ENCODE measurements at places on chromosomes 3 and 15.

DNA sequence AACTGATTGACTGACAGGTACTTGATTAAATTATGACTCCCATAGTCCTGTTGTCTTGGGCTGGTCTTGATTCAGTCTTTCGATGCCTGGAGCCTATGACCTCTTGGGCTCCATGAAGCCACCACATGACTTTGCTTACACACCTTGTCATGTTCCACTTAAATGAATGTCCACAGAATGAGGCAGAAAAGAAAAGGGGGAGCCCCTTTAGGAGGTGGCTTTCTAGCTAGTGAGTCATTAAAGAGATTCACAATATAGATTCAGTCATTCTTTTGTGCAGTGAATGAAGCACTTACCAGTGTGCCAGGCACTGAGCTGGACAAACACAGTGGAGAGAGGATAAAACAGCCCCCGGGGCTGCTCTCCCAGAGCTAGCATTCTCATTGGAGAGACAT is 17.1 kb downstream of the VIPR1 start:
- no peak for DNase-seq

DNA sequence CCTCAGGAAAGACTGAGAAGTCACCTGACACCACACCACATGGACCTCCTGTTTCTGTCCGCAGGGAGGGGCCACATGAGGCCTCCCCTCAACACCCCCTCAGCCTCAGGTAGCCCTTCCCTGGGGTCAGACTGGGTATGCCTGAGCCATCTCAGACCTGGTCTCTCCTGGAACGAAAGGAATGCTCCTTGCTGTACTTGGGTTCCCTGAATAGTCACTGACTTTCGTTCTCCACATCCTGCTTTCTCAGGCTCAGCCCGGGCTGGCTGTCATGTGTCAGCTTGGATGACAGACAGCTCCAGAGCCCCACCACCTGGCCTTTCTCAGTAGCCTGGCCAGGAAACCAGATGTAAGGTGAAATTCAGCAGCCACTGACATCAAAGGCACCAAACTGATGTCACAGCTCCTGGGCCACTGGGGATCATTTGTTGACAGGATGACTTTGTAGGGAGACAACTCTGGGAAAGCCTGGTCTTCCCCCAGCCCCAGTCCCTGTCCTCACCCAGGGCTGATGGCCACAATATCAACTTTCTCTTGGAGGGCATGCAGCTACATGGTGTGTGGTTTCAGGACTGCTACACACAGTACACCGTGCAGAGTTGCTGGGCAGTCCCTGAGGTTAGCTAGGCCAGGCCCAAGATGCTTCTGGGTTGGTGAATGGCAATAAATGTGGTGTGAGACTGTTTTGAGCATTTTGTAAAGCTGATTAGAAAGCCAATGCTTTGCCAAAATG is 141.4 kb upstream of the MRPS22 start:
- no peak for DNase-seq

DNA sequence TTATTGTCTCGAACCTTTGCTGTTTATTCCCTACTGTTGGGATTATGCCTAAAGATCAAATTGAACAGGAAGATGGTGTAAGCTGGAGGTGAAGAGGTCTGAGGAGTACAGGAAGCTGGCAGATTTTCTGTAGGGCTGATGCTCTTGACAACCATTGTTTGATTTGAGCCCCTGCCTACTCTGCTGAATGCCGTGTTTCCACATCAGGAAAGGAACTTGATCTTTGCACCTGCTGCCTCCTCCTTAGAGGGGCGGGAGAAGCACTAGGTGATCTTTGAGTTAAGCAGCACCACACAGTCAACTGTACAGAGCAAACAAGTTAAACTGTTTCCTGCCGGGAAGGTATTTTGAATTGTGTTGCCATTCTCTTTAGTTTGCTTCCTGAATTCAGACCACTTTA is 364.6 kb upstream of the EPHA6 start:
- no peak for DNase-seq

GRCh38 chr3:109532257-109533216 is 195.2 kb upstream of the DPPA4 start:
- peak; percentile 35 for DNase-seq

- no peak for DNase-seq
Measured at GRCh38 chr3:190620886-190621608, 107.2 kb downstream of the IL1RAP start.

- no peak for DNase-seq
Measured at GRCh38 chr15:41804916-41805666, 22.8 kb upstream of the JMJD7 start.

DNA sequence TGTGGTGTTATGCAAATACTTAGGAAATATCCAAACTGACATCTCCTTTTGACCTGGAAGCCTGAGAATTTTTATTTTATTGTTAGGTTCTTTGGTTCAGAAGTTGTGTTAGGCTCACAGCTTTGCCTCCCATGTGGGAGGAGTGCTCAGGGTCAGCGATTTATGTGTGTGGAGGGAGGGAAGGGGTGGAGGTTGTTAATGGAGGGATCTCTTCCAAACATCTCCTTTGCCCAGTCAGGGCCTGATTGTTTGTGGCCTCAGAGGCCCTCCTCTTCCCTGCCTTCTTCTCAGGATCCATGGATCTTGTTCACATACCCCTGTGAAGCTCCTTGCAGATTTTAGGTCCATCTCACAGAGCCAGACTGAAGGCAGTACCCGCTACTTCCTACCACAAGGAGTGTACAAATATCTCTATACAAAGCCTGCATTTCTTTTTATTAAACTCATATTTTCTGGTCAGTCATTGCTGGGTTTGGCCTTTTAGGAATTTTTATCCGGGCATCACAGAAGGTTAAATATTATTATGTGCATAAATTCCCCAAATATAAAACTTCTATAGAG is 40.3 kb downstream of the BBX start:
- no peak for DNase-seq

DNA sequence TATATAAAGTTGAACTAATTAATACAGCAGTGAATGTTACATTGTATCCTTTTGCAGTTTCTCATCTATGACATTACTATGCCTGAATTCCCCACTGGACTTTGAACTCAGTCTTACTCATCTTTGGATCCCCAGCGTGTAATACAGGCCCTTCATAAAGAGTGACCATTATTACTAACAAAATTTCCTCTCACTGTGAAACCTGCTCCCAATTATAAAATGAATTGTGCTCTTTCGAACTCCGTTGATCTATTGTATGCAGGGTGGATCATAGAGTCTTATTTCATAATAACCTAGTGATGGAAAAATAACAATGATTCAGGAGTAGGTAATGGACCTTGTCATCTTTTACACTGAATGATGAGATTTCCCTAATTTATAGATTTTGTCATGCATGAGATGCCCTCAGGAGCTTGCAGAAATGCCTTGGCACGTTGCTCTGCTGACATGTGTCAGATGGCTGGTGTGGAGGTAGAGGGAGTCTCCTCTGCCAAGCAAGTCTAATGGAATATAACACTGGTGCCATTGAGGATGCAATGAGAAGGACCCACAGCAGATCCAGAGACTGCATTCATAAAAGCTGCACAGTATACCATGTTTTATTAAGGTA is 25.5 kb downstream of the B3GNT5 start:
- no peak for DNase-seq

GRCh38 chr3:69433121-69433968 is 47.5 kb upstream of the FRMD4B start:
- no peak for DNase-seq

DNA sequence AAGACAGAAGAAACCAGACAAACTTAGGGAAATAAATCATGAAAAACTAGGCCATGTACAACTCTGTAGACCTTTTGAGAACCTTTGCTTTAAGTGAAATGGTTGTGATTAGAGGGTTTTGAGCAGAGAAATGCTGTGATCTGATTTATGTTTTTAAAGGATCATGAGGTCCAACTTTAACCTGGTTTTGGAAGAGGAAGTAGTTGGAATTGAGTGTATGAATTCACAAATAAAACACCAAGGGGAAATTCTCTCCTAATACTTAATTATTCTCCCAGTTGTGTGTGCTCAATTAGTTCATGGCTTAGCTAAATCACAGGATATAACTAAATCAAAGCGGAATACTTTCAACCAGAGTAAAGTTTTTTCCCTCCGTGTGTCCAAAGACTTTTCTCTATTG is 45.5 kb upstream of the MCF2L2 start:
- no peak for DNase-seq

GRCh38 chr15:70576276-70576675 is 187.1 kb downstream of the UACA start:
- no peak for DNase-seq

- DNase-seq, result no peak
Measured at GRCh38 chr3:186442162-186442561, 80.1 kb upstream of the DGKG start.

DNA sequence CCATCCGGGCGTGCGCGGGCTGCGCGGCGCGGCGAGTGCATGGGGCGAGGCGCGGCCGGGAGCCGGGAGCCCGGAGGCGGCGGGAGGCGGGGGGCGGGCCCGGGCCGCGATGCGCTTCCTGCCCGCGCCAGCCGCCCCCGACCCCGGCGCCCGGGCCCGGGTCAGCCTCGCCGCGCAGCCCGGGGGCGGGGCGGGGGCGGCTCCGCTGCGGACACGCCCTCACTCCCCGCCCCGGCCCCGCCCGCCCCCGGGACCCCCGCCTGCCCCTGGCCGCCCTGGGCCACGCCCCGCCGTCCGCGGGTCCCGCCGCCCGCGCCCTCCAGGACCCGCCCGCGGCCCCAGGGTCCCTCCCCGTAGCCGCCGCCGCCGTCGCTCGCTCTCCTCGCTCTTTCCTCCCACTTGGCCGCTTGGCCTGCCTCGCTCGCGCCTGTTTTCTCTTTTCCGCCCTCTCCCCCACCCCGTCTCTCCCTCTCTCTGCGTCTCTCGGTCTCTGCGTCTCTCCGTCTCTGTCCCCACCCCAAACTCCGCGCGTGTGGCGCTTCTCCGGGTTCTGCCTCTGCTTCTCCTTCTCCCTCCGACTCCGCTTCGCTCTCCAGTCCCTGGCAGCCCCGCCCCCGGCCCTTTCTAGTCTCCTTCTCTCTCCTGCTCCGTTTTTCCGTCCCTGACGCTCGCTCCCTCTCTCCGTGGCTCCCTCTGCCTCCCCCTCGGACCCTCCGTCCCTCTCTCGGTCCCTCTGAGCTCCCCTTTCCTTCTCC is at the start of gene PLXND1:
Gene PLXND1 (minus strand): TSS at position 41 of the 755 bp plus-strand sequence. CDS start 37 bp downstream, at position 4.
- no peak for DNase-seq

DNA sequence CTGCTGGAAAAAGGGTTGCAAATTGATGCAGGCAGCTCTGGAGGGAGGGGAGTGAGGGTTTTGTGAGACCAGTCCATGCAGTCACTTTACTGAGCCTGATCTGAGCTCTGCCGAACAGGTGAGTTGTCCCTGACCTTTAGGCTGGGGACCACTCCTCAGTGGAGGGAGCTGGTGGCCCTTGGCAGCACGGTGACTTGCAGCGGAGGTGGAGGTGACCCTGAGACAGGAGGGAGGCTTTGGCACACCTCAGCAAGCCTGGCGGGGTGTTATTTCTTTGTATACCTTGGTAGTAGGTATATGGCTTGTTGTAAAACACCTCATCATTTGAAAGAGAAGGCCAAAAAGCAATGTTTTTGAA is 43.5 kb downstream of the FGD5 start:
- no peak for DNase-seq

- DNase-seq, result no peak
Measured at GRCh38 chr15:48336940-48337339, 5.7 kb downstream of the DUT start.

GRCh38 chr3:113287803-113288648 is 76.7 kb downstream of the BOC start:
- DNase-seq, result no peak

DNA sequence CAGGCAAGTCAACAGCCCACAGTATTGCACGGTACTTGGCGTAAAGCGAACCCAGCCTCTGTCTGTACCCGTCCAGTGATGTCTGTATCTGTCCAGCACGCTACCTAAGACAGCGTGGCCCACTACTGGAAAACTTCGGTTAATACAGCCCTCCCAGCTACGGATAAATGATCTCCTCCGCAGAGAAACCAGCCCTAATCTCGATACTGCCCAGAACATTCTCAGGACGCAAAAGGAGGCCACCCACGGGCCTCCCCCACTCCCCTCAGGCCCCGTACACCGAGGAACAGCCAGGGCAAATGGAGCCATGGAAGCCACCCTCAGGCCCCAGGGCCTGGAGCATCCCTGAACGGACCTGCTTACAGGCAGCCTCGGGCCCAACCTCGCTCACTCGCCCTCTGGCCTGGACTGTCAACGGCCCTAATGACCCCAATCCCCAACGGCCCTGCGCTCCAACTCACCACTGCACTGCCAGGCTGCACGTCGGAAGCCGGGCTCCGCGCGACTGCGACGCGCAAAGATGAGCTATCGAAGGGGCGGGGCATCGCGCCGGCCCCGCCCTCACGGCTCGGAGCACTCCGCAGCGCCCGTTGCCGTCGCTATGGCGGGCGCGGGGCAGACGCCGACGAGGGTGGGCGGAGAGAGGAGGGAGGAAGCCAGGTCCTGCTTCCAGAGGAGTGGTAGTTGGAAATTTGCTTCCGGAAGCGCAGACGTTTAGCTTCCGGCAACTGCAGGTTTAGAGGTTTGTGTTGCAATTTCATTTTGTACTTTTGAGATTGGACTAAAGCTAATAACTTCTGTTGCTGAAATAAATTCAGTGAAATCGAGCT is at the start of gene SKIC8:
Gene SKIC8 (minus strand): TSS at position 509 of the 830 bp plus-strand sequence. CDS start 3,923 bp downstream, outside the sequence.
- DNase-seq, result peak; percentile 72

- DNase-seq, result no peak
Measured at GRCh38 chr15:50675535-50676144, 11.0 kb downstream of the TRPM7 start.

DNA sequence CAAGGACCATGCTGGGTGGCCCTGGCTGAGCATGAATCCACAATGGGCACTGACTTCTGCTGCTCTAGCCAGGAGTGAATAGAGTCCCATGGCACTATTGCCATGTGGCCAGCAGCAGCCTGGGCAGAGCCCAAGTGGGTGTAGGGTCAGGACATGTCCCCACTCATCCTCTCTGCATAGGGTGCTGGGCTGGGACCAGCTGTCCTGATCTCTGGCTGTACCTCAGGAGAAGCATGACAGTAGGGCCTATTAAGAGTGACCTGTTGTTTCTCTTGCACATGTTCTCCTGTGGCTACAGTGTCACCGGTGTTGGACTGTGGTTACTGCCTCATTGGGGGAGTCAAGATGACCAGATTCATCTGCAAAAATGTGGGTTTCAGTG is 46.9 kb downstream of the DLEC1 start:
- DNase-seq, result no peak

- DNase-seq, result no peak
Measured at GRCh38 chr3:150538324-150539208, 7.7 kb downstream of the SERP1 start.

DNA sequence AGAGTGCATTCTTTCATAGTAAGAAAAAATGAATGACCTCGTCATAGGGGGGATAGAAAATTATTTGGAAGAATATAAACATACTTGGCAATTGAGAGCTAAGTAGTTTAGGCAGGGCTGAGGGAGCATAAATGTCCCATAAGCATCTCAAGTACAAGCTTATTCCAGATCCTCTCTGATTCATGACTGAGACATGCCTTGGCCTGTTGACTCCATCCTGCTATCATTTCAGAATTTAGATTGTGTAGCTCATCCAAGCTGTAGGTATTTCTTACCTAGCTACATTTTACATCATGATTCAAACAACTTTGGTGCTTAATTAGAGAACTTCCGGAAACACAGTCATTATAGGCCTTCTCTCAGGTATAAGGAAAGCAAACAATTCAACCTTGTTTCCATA is 12.3 kb downstream of the POGLUT1 start:
- DNase-seq, result no peak
